ENCODE measurements at places on chromosomes 13 and 19.

- DNase-seq, result no peak
- no peaks in the 10 kb centered on the region for H3K4me1 ChIP-seq
- H3K36me3 ChIP-seq, result no peaks in the 10 kb centered on the region
- no peak overlapping the region for H3K4me3 ChIP-seq
- peaks cover 4% of the 10 kb centered on the region for H3K27me3 ChIP-seq
Measured at GRCh38 chr19:6685962-6686627, 16.1 kb upstream of the TNFSF14 start.

DNA sequence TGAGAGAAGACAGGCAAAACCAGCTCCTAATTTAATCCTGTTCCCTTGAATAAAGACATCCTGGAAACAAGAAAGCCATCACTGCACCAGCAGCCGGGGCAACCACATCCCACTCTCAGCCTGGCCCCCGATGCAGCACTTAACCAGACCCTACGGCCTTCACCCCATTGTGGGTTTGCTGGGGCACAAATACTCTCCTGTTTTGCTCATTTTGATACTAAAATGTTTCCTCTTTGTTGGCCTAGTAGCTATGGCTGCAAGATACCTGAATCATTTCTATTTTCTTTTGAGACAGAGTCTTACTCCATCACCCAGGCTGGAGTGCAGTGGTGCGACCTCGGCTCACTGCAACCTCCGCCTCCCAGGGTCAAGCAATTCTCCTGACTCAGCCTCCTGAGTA, 28.4 kb downstream of the ANKRD27 start:
- H3K4me1 ChIP-seq, result no peaks in the 10 kb centered on the region
- H3K4me3 ChIP-seq, result no peak overlapping the region
- peaks cover 62% of the 10 kb centered on the region for H3K36me3 ChIP-seq
- no peaks in the 10 kb centered on the region for H3K27me3 ChIP-seq

DNA sequence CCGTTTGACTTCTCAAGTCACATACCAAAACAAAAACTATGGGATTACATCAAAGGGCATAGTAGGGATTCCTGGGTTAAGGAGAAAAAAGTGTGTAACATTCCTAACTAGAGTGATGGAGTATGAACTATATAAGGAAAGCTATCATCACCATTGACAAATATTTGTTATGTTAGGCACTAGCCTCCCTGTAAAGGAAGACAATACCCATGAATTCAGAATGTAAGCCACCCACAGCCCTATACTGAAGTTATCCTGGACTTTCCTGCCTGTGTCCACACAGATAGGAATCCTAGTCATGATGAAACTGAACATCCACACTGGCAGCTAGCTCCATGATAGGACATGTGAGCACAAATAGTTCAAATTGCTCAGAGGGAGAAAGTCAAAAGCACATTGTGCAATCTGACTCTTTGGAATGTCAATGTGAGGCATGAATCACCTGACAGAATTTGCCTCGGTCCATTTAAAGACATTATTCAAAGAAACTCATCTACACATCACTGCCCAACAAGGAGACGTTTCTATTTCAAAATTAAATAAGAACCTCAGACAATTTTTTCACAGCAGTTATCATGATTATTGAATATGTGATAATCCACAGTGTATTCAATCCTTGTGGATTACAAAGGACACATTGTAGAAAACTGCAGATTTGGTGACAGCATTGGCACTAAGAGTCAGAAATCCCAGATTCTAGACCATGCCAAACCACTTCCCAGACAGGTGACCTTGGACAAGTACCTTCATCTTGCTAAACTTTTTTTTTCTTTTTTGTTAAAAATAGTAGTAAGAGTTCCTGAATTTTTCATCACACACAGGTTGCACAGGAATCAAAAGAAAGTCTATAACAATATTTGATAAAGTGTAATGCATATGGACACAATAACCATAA, 529.3 kb downstream of the IRS2 start:
- no peaks in the 10 kb centered on the region for H3K27me3 ChIP-seq
- H3K4me3 ChIP-seq, result no peak overlapping the region
- no peak overlapping the region for H3K27ac ChIP-seq
- DNase-seq, result no peak
- no peaks in the 10 kb centered on the region for H3K36me3 ChIP-seq
- H3K4me1 ChIP-seq, result peaks cover 8% of the 10 kb centered on the region

DNA sequence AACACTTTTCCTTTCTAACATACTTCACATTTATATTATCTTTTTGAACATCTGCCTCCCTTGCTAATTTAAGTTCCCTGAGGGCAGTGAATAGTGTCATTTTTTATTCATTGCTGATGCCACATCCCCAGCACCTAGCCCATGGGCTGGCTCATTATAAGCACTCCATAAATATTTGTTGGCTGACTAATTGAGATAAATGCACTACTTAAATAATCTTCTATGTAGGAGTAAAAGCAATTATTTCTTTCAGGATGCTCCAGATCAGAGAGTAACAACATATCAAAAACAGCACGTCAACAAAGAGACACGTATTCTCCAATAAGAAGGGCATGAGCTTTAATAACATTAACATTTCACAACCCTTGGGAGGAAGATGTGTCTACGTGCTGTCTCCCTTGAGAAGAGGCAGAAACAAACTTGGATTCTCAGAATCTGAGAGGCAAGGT, 228.2 kb downstream of the LHFPL6 start:
- H3K27ac ChIP-seq, result no peak overlapping the region
- no peak overlapping the region for H3K4me3 ChIP-seq

DNA sequence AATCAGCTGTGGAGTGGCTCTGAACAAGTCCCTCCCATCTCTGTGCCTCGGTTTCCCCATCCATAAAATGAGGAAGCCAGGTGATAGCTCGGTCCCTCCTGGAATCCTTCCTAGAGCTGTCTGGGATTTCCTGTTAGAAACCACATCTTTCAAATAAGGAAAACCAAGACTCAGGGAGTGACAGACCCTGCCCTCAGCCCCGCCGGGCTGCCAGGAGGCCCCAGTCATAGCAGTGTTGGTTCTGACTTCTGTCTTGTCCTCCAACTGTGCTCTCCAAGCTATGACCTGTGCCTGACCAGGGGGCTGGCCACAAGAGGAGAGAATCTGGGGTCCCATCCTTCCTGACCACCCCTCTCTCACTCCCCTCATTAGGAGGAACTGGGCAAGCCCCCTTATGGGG, 1.1 kb upstream of the SHD start:
- no peaks in the 10 kb centered on the region for H3K4me1 ChIP-seq
- no peak overlapping the region for H3K4me3 ChIP-seq
- no peak overlapping the region for H3K27ac ChIP-seq
- DNase-seq, result no peak
- peaks cover 22% of the 10 kb centered on the region for H3K27me3 ChIP-seq
- H3K36me3 ChIP-seq, result no peaks in the 10 kb centered on the region

GRCh38 chr19:57515255-57515654, 11.9 kb upstream of the ZNF549 start:
- no peak overlapping the region for H3K27ac ChIP-seq
- DNase-seq, result no peak
- H3K4me1 ChIP-seq, result no peaks in the 10 kb centered on the region
- H3K36me3 ChIP-seq, result peaks cover 32% of the 10 kb centered on the region
- no peak overlapping the region for H3K4me3 ChIP-seq

GRCh38 chr13:50599046-50599445, 244.4 kb downstream of the DLEU7 start:
- no peak overlapping the region for H3K4me3 ChIP-seq
- peak; percentile 35 for DNase-seq
- peaks cover 60% of the 10 kb centered on the region for H3K4me1 ChIP-seq
- H3K27ac ChIP-seq, result peak overlapping the region; percentile 58
- H3K36me3 ChIP-seq, result no peaks in the 10 kb centered on the region
- H3K27me3 ChIP-seq, result no peaks in the 10 kb centered on the region

- DNase-seq, result peak; percentile 47
- no peak overlapping the region for H3K27ac ChIP-seq
- H3K4me3 ChIP-seq, result no peak overlapping the region
- peaks cover 10% of the 10 kb centered on the region for H3K4me1 ChIP-seq
Measured at GRCh38 chr19:10510301-10510802, 6.9 kb downstream of the S1PR5 start.

- H3K4me1 ChIP-seq, result peaks cover 41% of the 10 kb centered on the region
- no peak overlapping the region for H3K4me3 ChIP-seq
- H3K27ac ChIP-seq, result peak overlapping the region; percentile 22
- DNase-seq, result peak; percentile 35
- H3K36me3 ChIP-seq, result no peaks in the 10 kb centered on the region
- no peaks in the 10 kb centered on the region for H3K27me3 ChIP-seq
Measured at GRCh38 chr13:26719356-26719945, 41.1 kb downstream of the GPR12 start.

- DNase-seq, result no peak
- peaks cover 11% of the 10 kb centered on the region for H3K27me3 ChIP-seq
- no peak overlapping the region for H3K27ac ChIP-seq
- H3K36me3 ChIP-seq, result no peaks in the 10 kb centered on the region
- H3K4me3 ChIP-seq, result no peak overlapping the region
- no peaks in the 10 kb centered on the region for H3K4me1 ChIP-seq
Measured at GRCh38 chr19:28846094-28846812, 366.7 kb downstream of the UQCRFS1 start.

DNA sequence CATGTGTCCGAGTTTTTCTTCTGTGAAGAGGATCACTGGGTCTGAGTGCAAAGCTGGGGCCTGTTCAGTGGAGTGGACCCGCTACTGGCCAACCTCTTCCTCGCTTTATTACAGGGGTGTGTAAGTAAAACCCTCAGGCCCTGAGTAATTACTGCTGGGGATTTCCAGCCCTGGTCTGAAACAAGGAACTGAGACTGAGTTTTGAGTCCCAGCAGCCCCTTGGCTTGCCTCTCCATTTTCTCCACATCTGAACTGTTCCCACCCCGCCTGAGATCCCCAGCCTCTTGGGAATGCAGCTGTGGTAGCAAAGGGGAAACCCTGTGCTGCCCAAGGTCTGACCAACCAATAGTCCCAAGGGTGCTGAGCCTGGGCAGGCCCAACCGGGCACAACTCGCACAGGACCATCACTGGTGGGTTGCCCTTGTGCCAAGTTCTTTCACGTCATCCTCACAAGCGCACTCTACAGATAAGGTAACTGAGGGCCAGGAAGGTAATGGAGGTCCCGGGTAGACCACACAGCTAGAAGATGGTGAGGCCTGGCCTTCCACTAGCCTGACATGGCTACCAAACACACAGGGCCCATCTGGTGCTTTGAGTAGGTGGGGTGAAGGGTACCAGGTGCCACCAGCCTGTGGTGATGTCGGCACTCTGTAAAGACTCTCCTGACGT, 13.7 kb upstream of the SLC35E1 start:
- H3K36me3 ChIP-seq, result peaks cover 17% of the 10 kb centered on the region
- no peaks in the 10 kb centered on the region for H3K27me3 ChIP-seq
- peak overlapping the region; percentile 93 for H3K27ac ChIP-seq
- H3K4me1 ChIP-seq, result peaks cover 75% of the 10 kb centered on the region
- no peak overlapping the region for H3K4me3 ChIP-seq

- DNase-seq, result no peak
- no peaks in the 10 kb centered on the region for H3K4me1 ChIP-seq
- no peaks in the 10 kb centered on the region for H3K36me3 ChIP-seq
- H3K27ac ChIP-seq, result no peak overlapping the region
- H3K4me3 ChIP-seq, result no peak overlapping the region
Measured at GRCh38 chr13:21636656-21637055, 32.7 kb upstream of the MICU2 start.

- H3K27ac ChIP-seq, result no peak overlapping the region
- no peaks in the 10 kb centered on the region for H3K4me1 ChIP-seq
- H3K27me3 ChIP-seq, result no peaks in the 10 kb centered on the region
- no peak overlapping the region for H3K4me3 ChIP-seq
Measured at GRCh38 chr19:317710-318508, 26.7 kb downstream of the MIER2 start.

DNA sequence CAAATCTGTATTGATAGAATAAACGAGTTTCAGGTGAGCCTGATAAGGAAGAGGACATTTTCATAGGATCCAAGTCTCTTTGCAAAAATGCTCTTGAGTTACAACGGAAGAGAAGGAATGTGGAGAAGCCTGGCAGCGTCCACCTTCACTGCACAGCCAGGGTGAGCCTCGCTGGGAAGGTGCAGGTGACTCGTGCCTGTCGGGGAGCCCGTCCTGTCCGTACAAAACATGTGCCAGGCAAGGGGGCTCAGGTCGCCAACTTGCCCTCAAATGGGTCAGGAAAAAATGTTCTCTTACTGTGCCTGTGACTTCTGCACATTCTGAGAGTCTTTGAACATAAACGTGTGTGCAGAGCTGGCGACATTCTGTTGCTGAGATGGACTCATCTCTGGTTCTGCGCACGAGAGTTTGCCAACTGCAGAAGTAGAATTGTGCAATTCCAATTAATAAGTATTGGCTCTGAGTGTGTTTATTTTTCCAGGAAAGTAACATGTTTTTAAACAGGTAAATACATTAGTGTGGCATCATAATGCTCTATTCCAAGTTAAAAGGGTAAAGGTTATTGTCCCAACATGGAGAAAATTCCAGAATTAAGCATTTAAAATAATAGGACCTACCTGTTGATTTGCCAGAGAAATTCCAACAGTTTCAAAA, 28.6 kb downstream of the NAXD start:
- H3K4me3 ChIP-seq, result no peak overlapping the region
- DNase-seq, result no peak
- peaks cover 82% of the 10 kb centered on the region for H3K36me3 ChIP-seq
- no peak overlapping the region for H3K27ac ChIP-seq
- H3K4me1 ChIP-seq, result no peaks in the 10 kb centered on the region
- H3K27me3 ChIP-seq, result no peaks in the 10 kb centered on the region

GRCh38 chr13:76879203-76879882, 6.9 kb downstream of the KCTD12 start:
- H3K27me3 ChIP-seq, result no peaks in the 10 kb centered on the region
- peak overlapping the region; percentile 23 for H3K4me3 ChIP-seq
- peaks cover 16% of the 10 kb centered on the region for H3K4me1 ChIP-seq
- H3K27ac ChIP-seq, result peak overlapping the region; percentile 33

GRCh38 chr13:64688893-64689677, 2541.1 kb downstream of the PCDH9 start:
- no peaks in the 10 kb centered on the region for H3K36me3 ChIP-seq
- no peaks in the 10 kb centered on the region for H3K27me3 ChIP-seq
- no peaks in the 10 kb centered on the region for H3K4me1 ChIP-seq
- H3K27ac ChIP-seq, result no peak overlapping the region
- no peak for DNase-seq
- no peak overlapping the region for H3K4me3 ChIP-seq

DNA sequence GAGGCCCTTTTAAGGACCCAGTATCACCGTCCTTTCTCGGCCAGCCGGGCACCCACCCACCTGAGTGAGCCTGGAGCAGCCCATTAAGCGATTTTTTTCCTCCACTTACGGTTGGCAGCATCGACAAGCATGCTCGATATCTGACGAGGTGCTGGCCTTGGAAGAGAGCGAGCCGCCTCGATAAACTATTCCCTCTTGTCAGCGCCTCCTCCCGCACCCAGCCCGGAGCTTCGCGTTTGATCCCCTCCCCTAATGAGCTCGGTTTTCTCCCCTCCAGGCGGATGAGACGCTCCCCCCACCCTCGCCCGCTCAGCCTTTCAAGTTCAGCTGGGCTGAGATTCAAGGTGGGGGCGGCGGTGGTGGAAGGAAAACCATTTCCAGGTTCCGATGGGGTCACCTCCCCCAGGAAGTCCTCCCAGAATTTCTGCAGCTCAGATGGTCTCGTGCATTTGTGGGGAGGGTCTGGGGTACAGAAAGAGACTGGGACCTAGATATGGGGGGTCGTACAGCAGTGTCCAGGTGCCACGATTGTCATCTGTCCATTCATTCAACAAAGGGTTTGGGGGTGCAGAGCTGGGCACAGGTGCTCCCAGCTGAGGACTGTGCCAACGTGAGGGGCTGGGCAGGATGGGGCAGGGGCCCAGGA, 18.9 kb upstream of the ONECUT3 start:
- H3K4me1 ChIP-seq, result no peaks in the 10 kb centered on the region
- H3K36me3 ChIP-seq, result no peaks in the 10 kb centered on the region
- no peak overlapping the region for H3K4me3 ChIP-seq
- no peak overlapping the region for H3K27ac ChIP-seq
- DNase-seq, result no peak
- H3K27me3 ChIP-seq, result peaks cover 5% of the 10 kb centered on the region

All from DND-41 (cell line).